Stimulated activated CD8-positive, alpha-beta memory T cell treated with anti-CD3 and anti-CD28 coated beads, Interleukin-4, amount 100 ng/mL, for 4 hours (primary cell): ENCODE measurements at places on chromosomes 4 and X.

DNA sequence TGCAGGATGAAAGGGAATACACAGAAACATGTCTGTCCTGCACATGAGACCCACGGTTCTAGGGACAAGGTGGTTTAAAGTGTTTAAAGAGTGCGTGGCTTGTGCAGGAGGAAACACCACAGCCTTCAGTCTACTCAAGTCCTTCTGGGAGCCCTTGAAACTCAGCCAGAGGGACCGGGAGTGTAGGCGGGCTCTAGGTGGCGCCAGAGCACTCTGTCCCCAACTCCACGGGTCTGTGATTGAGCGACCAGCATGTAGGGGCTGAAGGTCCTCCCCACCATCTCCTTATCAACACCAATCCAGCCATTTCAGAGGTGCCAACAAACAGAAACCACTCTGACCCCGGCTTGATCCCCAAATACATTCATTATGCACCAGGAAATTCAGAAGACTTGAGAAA lies 82.0 kb upstream of the CLDN34 start:
- peak; percentile 9 for DNase-seq

DNA sequence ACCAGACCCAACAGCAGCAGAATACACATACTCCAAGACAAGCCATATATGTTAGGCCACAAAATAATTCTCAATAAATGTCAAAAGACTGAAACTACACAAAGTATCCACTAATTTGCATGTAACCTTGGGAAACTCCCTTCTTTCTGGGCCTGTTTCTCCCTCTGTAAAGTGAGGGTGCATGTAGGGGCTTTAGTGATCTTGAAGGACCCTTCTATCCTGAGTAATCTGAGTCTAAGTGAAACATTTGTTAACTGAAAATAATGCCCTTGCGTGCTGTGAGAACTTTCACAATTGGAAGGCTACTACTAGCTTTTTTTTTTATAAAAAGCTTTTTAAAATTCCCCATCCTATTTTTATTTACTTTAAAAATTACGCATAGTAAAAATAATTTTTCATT lies 125.2 kb downstream of the NEXMIF start:
- DNase-seq, result no peak

DNA sequence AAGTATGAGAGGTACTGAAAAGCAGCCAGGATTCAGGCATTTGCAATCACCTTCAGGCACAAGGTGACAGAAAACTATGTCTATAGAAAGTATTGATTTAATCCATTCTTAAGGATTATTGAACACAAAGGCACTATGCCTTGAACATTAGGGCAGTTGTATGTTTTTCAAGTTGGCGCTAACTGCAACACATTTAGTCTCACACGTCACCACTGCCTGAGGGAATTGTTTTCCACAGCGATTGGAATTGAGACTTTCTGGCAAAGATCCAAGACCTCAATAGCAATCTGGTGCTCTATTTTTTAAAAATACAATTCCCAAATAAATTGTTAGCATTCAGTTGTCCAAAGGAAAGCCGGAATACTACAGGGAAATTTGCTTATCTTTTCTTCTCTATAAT lies 52.7 kb upstream of the FTHL17 start:
- no peak for DNase-seq

- no peak for DNase-seq
Measured at GRCh38 chrX:13069771-13070416, 25.5 kb upstream of the FAM9C start.

- no peak for DNase-seq
Measured at GRCh38 chrX:31353095-31353494, 281.3 kb upstream of the FTHL17 start.

GRCh38 chrX:153862369-153863250 lies 23.4 kb downstream of the L1CAM start:
- no peak for DNase-seq

DNA sequence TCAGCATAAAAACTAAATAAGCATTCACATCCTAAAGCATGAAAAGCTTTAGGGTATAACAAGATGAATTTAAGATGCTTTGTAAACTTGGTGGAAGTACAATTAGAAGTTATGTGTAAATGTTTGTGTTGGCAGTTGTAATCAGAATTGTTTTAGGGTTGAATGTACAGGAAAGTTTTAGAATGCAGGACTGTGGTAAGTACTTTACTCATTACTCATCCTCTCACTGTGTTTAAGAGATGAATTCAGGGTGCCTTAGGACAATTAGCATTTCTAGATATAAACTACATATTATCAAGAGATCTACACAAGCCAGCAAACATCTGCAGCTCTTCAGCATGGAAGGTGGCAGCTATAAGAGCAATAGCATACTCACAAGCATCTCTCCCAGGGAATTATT lies 77.5 kb upstream of the ELOVL6 start:
- DNase-seq, result no peak

DNA sequence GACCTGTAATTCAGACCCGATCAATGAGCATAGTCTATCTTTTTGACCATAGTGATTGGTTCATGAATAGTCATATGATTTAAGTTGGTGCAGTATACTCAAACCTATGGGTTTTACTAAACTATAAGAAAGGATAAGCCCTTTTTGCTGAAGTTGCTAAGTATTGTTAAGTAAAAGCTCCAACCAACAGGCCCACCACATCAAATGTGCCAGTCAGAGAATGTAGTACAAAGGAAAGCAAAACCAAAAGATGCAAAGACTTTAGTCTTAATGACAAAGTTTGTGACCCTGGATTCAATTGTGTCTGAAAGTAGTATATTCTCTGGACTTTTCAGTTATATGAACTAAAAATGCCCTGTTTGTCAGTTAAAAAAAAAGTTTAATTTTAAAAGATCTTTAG lies 208.1 kb upstream of the TET2 start:
- DNase-seq, result peak; percentile 8

- no peak for DNase-seq
Measured at GRCh38 chrX:6666624-6667023, 131.7 kb upstream of the VCX3A start.

- DNase-seq, result no peak
Measured at GRCh38 chrX:68506649-68507048, 7.8 kb downstream of the YIPF6 start.

DNA sequence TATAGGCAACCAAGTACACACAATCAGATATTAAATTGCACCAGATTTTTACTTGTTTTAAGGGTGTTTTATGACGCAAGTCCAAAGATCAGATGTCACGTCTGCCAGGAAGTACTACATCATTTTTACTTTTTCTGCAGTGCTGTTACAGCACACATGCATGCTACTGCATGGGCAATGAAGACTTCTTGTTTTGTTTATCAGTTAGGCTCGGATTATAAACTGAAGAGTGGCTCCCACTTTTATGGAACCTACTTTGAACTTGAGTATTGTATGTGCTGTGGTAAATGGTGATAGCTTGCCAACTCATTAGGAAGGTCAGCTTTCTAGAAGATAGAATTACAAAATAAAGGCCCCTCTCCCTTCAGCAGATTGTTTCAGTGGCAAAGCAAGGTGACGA lies 131.6 kb downstream of the CEP135 start:
- no peak for DNase-seq

DNA sequence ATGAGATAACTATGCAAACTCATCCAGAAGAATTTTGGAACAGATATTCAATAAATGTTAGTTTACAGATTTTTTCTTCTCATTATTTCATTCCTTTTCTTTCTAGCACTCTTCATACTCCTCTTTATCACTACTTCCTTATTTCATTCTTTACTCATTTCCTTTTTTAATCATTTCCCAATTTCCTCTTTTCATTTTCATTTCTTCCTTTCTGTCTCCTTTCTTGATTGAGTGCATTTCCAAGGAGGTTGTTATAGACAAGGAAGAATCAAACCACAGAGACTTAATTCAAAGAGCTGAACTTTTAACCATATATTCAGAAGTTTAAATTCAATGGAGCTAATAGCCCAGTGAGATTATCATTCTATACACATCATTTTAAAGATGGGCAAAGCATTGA lies 600.7 kb downstream of the ARAP2 start:
- DNase-seq, result no peak

- no peak for DNase-seq
Measured at GRCh38 chrX:155127940-155128339, 56.6 kb downstream of the BRCC3 start.

GRCh38 chrX:110989447-110989846 lies 106.5 kb upstream of the PAK3 start:
- DNase-seq, result no peak

- DNase-seq, result no peak
Measured at GRCh38 chr4:48388525-48389154, 47.3 kb downstream of the SLAIN2 start.

GRCh38 chrX:124275182-124275894 lies 57.1 kb upstream of the TEX13D start:
- no peak for DNase-seq

GRCh38 chr4:46425775-46426400 lies 36.0 kb upstream of the GABRA2 start:
- no peak for DNase-seq

DNA sequence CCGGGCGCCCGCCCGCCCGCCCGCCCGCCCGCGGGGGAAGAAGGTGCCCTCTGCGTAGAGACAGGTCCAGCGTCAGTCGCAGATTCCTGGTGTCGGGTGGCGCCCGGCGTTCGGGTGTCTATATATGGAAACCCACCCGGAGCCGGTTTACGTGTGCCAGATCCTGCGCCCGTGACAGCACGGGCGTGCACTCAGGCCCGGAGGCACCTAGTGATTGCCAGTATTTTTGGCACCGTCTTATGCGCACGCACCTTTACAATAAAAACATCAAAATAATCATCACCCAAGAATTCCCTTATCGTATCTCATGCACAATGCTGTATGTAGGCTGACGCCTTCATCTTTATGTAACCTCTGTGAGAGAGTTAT lies 519 bp downstream of the SLC25A4 start:
- DNase-seq, result peak; percentile 4

DNA sequence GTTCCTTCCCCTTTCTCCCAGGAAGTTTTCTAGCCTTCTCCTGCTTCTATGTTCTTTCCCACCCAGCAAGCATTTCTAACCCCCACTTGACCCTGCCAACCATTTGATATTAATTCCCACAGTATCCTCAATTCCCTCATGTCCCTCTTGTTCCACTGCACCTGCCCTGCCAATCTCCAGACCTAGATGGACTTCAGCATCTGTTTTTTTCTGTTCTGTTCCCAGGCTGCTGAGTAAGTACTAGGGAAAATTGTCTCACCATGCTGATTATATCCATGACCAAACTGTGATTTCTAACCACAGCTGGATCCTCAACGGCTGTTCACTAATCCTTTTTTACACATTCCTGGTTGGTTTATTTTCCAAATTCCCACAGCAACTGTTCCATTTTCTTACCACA lies 37.7 kb downstream of the CLCN5 start:
- DNase-seq, result no peak

GRCh38 chr4:141977433-141977832 lies 341.1 kb downstream of the IL15 start:
- no peak for DNase-seq

DNA sequence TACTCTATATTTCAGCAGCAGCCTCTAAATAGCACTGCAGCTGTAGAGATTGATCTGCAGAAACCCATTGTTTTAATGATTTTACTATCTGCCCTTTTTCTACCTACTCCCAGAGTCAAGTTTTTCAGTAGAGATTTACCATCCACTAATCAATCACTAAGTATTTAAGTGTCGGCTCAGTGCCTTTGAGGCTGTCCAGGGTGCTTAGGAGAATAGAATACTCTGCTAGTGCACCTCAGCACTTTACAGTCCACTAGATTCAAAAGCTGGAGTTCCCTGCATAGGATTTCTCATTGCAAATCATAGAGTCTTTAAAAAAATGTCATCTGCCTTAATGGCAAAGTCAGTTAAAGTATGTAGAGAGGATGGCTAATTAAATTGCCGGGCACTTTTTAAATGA lies 29.6 kb upstream of the ANAPC4 start:
- DNase-seq, result no peak

GRCh38 chrX:149853925-149854324 lies 27.1 kb upstream of the MAGEA8 start:
- no peak for DNase-seq

DNA sequence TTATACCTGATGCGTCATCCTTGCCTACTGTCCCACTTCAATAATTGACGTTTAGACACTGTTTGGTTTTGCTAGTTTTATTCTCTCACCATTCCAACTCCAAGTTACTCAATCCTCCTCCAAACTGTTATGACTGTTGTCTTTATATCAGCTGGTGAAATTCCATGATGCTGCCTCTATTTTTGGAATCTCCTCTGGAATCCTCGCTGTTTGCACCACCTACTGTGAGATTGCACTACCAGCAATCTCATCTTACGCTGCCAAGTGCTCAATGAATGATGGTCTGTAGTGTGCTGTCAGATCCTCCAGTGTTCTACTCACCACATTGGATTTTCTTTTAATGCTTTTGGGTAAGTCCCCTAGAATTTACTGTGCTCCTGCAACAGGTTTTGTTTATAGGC lies 13.2 kb upstream of the PCDH18 start:
- DNase-seq, result no peak

DNA sequence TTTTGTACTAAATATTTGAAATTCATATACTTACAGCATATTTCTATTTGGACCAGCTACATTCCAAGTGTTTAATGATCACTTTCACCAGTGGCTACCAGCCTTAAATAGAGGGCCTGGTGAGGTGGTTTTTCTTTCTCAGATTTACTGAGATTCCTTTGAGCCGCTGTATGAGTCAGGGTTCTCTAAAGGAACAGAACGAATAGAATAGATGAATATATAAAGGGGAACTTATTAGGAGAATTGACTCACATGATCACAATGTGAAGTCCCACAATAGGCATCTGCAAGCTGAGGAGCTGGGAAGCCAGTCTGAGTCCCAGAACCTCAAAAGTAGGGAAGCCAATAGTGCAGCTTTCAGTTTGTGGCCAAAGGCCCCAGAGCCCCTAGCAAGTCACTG lies 146.2 kb upstream of the TLL1 start:
- no peak for DNase-seq

GRCh38 chrX:148984238-148984637 lies 483.8 kb downstream of the AFF2 start:
- no peak for DNase-seq

DNA sequence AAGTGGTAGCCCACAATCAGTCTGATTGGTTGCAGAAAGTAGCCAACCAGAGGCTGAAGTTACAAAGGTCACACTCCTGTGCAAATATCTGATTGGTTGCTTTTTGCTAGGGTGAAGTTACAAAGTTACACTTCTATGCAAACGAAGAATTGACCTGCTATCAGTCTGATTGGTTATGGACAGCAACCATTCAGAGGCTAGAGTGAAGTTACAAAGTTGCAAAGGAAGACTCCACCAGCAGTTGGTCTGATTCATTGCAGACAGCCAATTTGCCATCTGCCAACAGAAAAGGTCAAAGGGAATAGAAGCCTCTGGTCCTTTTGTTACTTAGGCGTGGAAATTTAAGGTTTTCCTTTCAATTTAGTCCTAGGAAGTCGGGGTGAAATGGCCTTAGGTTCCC lies 377.7 kb downstream of the PRDM5 start:
- no peak for DNase-seq

GRCh38 chr4:25813448-25814106 lies 49.2 kb downstream of the SEL1L3 start:
- no peak for DNase-seq

- no peak for DNase-seq
Measured at GRCh38 chr4:123418351-123418931, 21.8 kb downstream of the SPRY1 start.

- DNase-seq, result no peak
Measured at GRCh38 chrX:124240422-124240821, 92.0 kb upstream of the TEX13D start.

- no peak for DNase-seq
Measured at GRCh38 chr4:845836-846251, 19.9 kb upstream of the CPLX1 start.
